T-helper 2 cell (primary cell): ENCODE measurements at places on chromosomes 6 and 20.

- no peak for DNase-seq
These were observed at the start of gene PRELID3B for GRCh38 chr20:59042151-59042795. Gene PRELID3B, minus strand, starts transcription at chr20:59042786. Its CDS starts 56 bp downstream, at chr20:59042730.

DNA sequence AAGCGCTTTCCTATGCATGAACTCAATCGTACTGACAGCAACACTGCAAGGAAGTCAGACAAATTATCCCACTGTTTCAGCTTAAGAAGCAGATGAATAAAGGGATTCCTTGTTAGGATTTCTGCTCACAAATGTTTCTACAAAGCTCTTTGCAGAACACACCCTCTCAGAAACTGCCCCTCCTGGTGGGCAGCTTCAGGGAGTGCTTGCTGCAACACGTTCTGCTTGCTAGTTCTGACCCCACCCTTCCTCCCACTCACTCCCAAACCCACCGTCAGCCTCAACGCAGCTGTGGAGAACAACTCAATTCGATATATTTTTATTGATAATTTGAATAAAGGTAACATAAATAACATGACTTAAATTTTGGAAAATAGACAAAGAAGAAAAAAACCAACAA lies 250.8 kb upstream of the PRDM1 start:
- DNase-seq, result no peak

- peak; percentile 12 for DNase-seq
These were observed 5.4 kb downstream of the SYS1 start for GRCh38 chr20:45368221-45368980.

DNA sequence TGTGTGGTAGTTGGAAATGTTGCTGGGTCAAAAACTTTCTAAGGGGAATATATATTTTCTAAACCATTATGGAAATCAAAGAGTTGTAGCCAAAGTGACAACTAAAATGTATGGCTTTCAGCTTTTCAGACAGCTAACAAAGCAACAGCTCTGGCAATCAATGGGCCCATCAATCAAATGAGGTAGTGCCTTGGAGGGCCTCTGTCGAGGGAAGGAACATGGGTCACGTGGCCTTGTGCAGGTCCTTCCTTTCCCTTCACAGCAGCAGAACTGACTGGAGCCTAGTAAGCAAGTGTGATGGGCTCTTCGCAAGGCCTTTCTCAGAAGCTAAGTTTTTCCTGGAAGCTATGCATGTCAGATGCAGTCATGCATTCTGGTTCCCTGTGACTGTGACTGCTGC lies 17.9 kb downstream of the FAXC start:
- no peak for DNase-seq

GRCh38 chr6:109102762-109103161 lies 7.5 kb downstream of the CEP57L1 start:
- DNase-seq, result no peak

- DNase-seq, result no peak
These were observed 155.3 kb downstream of the PLCB1 start for GRCh38 chr20:8287340-8287739.

- no peak for DNase-seq
These were observed 72.3 kb downstream of the VEGFA start for GRCh38 chr6:43842231-43842794.

- DNase-seq, result peak; percentile 53
These were observed 47.2 kb downstream of the TRERF1 start for GRCh38 chr6:42404484-42404883.

DNA sequence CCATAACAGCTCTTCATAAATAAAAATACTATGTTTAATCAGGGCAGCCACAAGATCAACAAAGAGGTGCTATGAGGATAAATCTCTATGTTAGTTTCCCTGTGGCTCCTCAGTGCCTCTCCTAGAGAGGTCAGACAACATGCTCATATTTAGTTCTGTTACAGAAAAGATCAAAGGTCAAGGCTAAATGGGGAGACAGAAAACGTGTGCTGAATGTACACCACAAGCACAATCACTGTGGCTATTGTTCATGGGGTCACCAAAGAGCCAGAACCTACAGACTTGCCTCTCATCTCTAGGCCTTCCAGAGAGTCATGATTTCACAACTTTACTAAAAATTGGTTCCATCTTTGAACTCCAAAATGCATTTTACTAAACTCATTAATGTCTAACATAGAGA lies 409.8 kb downstream of the HACE1 start:
- DNase-seq, result no peak

DNA sequence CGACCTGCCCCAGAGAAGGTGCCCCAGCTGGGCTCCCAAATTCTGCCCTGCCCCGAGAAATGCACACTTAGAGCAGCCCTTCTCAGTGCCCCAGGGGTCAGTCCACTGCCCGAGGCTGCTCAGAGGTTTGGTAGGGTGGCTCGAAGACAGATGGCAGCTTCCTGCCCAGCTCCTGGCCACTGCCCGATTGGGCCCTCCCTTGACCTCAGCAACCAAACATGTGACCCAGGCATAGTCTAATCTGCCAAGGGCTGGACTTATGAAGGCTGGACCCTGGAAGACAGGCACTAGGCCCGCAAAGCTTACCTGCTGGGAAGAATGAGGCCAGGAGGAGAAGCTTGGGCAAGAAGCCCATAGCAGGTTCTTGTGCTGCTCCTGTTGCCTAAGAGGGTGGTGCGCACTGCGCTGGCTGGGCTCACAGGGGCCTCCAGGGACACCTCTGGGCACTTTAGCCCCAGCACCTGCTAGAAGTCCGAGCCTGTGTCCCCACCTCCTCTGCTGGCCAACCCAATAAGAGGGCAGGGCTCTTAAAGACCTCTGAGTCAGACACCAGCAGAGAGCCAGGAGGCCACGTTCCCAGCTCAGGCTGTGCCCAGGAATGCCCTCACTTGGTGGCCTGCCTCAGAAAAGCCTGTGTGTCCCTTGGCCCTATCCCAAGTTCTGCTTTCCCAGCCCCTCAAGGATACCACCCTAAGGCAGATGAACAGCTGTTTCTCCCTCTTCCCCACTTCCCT lies 5.5 kb downstream of the SIGLEC1 start:
- no peak for DNase-seq

GRCh38 chr6:158760618-158761250 lies 58.4 kb downstream of the EZR start:
- no peak for DNase-seq

GRCh38 chr6:162325826-162326225 lies 401.7 kb downstream of the PRKN start:
- DNase-seq, result no peak

- DNase-seq, result no peak
These were observed 26.1 kb downstream of the SPATA2 start for GRCh38 chr20:49889001-49889934.

GRCh38 chr6:1024587-1024986 lies 287.3 kb upstream of the FOXQ1 start:
- no peak for DNase-seq

GRCh38 chr6:106799031-106799894 lies 169.9 kb downstream of the QRSL1 start:
- no peak for DNase-seq

- no peak for DNase-seq
These were observed 240.5 kb downstream of the ERMARD start for GRCh38 chr6:169991913-169992312.

DNA sequence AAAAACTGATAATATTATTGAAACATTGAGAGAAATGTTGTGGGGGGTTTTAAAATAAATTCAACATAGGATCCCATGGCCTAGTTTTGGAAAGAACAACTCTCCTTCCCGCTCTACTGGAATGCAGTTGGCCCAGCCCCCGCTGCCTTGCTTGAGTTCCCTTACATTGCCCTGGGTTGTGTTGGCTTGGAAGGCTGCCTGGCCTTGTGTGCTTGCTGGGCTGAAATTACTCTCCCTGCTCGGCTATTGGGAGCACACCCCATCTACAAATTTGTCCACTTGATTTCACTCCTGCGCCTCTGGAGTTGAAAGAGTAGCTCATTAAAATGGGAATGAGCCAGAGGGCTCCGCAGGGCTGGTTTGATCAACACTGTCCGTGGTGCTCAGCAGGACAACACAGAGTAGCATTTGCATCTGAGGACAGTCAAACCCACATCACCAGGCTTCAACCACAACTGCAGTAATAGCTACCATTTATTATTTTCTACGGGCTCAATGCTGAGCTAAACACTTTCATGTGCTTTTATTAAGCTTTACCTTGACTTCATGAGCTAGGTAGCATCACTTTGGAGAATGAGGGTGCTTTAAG lies 35.2 kb downstream of the DOK5 start:
- no peak for DNase-seq

DNA sequence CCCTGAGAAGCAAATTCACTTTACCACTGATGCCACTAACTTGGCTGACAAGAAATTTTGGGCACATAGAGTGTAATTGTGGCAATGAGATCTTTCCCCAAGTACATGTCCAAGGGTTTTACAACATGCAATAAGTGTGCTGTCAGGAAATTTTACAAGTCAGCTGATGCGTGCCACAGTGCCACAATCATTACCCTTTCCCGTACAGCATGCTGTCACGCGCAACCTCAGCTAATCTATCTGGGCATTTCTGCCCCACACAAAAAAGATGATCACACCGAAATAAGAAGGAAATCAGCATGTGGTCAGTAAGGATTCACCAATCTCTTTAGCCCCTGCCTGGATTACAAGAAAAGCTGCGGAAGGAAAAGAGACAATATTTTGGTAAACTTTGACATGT lies 163.6 kb upstream of the PREP start:
- no peak for DNase-seq

DNA sequence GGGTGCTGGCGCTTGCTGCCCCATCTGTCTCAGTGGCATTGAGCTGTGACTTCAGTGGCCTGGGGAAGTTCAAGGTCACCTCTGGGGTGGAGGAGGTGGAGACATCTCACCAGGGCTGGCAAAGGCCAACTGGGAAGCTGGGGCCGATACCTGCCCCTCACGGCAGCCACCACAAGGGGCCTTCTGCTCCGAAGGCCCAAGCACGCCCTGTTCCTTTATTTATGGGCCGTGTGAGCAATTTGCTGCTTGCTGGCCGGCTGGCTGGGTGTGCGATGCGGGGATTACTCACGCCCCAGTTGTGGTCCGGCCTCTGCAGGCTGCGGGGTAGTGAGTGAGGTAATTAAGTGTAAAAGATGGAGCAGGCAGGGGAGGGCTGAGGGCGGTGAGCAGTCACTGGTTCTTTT lies 13.2 kb upstream of the SCRT2 start:
- no peak for DNase-seq

DNA sequence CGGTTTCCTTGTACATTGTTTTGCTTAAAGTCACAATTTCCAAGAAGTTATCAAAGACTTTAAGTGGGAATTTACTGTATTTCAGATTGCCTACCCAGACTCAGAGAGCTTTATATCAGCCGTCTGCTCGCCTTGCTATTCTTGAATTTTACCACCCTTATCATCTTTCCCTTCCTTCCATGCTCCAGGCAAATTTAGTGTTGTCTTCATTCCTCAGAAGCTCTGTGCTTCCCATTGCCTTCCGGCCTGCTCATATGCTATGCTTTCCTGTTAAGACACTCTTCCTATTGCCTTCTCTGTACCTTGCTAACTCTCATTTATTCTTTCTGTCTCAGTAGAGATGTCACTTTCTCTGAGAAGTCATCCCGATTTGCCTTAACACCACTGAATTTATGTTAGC lies 52.1 kb downstream of the CD2AP start:
- no peak for DNase-seq

GRCh38 chr6:22444330-22444729 lies 125.0 kb upstream of the HDGFL1 start:
- DNase-seq, result no peak

DNA sequence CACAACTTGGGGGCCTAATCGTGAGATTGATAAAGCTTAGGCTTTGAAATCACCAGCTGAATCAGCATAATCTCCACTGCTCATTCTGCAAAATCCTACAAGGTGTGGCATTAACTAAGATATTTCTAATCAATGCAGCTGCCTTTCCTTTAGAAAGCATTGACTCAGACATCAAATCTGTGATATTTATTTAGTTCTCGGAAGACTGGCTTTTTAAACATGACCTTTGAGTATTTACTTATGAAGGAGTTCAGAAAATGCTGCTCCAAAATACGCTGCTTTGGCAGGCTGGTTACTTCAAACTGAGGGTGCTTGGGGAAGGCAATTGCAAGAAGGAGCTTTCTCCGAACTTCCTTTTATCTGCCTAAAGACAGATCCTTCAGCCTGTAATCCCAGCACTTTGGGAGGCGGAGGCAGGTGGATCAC lies 23.7 kb upstream of the FUCA2 start:
- no peak for DNase-seq

- DNase-seq, result no peak
These were observed 74.1 kb downstream of the BFSP1 start for GRCh38 chr20:17457079-17457478.

DNA sequence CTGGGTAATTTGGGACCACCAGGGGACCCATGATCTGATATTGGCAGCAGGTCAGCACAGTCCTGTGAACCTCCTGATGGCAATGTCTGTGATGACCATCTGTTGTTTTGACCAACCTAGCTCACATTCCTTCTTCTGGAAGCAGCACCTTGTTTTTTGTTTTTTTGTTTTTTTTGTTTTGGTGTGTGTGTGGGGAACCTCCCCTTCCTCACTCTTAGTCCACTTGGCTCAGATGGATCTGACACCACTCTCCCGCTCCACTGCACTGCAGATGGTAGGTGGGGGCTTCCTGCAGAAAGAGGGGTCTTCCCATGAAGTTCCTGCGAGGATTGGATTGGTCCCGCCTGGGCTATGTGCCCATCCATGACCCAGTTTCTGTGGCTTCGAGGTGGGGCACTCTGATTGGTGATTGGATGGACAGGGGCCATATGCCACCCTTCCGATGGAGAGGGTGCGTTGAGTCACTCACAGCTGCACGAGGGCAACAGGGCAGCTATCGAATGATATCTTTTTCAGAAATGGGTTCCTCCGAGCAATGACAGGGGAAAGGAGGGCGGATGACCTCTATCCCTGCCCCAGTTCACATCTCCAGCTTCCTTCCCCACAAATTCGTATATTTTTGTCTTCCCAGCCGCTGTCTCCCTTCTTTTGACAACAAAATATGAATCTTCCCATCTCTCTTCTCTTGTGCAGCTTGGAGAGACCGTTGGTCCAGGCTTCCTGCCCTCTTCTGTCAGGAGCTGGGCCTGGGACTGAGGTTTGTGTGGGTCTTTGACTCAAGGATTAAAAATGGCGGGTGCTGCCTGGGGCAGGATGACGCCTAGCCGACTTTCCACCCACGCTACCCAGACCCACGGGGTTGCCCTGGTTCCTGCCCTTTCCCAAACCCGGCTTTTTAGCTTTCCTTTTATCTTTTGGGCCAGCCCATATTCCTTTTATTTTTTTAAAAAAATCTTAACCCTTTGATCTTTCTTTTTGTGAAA lies 132.1 kb upstream of the KCNG1 start:
- DNase-seq, result no peak
